Stimulated activated CD8-positive, alpha-beta memory T cell treated with anti-CD3 and anti-CD28 coated beads, Interleukin-15, amount 100 ng/mL, for 48 hours (primary cell): ENCODE measurements at places on chromosomes 7 and 10.

GRCh38 chr7:22348379-22348778, 8.6 kb downstream of the RAPGEF5 start:
- DNase-seq = no peak

DNA sequence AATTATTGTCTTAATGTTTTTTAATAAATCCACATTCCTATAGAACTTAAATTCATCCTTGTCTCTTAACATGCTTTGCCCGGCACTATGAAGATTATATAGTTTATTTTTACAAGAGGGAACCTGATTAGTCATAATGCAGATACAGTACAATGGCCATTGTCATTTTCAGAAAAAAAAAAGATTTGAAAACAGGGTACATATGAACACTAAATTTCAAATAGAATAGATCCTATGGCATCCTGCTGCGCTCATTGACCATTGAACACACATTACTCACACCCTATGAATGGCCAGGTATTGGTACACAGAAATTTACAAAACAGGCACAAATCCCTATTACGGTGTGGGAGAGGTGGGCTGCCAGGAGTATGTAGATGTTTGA, 2.0 kb upstream of the KLF6 start:
- no peak for DNase-seq

GRCh38 chr10:104300736-104301292, 31.8 kb downstream of the GSTO2 start:
- no peak for DNase-seq

DNA sequence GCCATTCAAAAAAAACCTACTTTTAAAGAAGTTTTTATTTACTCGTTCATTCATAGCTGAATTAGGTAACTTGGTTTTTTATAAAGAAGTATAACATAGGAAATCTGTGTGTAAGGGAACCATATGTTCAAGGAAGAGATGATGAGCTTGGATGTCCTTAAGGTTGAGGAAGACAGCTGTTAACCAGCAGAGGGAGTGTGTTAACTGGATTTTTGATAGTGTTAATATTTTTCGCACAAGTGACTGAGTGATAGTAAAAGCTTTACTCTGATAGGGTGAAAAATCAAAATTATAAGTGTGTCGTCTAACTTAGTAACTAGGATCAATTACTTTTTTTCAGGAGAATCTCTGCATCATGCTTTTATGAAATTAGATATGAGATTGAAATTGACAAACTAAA, 134.7 kb downstream of the ARL5B start:
- no peak for DNase-seq

- no peak for DNase-seq
These were observed 41.3 kb upstream of the GGCT start for GRCh38 chr7:30545791-30546555.

GRCh38 chr7:74371381-74372341, 82.0 kb upstream of the GTF2IRD1 start:
- DNase-seq = no peak
